Kidney (tissue), 22 donors: ENCODE measurements at places on chromosomes 3 and 15.

DNA sequence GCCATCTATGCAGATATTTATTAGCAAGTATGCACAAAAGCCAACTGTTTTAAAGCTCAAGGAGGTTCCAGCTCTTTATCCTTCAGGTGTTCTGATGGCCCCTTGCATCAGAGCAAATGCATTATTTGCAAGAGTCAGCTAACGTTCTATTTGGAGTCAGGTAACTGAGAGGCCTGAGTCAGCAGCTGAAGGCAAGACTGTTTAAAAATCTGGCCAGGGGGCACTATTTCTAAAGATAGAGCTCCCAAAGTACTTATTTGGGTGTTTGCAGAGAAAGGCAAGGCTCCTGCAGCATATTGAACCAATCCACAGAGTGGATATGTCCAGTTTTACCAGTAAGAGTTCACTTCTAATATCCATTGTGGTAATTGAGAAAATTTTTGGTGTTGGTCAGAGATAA lies 146.1 kb downstream of the LRTM1 start:
- H3K36me3 ChIP-seq = no peaks in the 10 kb centered on the region
- no peaks in the 10 kb centered on the region for H3K27me3 ChIP-seq
- H3K4me3 ChIP-seq = no peak overlapping the region
- DNase-seq = no peak
- H3K4me1 ChIP-seq = peaks cover 3% of the 10 kb centered on the region

DNA sequence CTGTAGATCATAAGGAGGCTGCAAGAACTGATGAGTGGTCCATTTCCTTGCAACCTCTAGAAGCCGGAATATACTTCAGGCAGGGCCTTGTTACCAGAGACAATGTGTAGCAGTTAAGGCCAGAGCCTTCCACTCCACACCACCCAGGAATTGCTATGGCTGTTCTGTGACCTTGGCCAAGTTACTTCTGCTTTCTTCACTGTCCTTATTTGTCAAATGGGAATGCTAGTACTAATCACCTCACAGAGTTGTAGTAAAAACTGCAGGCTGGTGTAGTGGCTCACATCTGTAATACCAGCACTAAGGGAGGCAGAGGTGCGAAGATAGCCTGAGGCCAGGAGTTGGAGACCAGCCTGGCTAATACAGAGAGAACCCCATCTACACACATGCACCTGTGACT lies 28.7 kb upstream of the RPN1 start:
- no peak overlapping the region for H3K4me3 ChIP-seq
- H3K4me1 ChIP-seq = no peaks in the 10 kb centered on the region
- no peak overlapping the region for H3K27ac ChIP-seq
- no peak for DNase-seq
- no peaks in the 10 kb centered on the region for H3K36me3 ChIP-seq

DNA sequence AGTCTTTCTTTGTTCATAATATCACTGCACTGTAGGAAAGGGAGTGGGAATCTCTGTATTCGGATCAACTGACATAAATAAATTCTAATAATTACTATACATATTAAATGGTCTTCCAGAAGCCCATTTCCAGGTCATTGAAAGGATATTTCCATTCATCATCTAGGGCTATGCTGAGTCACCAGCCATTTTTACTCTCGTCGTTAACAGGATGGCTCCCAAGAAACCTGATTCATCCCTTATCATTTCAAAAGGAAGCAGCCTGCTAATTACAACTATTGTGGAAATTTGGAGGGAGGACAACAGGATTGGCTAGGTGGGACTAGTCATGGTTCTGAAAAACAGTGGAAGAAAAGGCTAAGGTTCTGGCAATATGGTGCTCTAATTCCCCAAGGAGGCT lies 13.6 kb downstream of the GMNC start:
- DNase-seq = no peak
- no peaks in the 10 kb centered on the region for H3K27me3 ChIP-seq
- no peaks in the 10 kb centered on the region for H3K4me1 ChIP-seq

DNA sequence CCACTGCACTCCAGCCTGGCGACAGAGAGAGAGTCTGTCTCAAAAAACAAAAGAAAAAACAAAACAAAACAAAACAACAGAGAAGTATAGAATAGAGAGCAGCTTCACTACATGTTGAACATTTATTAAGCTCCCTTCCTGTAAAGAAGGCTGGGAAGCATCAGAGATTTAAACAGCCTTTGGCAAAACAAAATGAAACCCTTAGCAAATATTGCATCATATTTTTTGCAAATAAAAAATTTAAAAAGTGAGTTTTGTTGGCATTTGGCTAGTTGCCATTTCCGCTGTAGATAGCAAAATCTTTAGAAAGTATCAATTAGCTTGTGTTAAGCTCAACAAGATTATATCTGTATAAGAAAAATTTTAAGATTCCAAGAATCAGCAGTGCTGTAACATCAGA lies 151.2 kb downstream of the SERPINI1 start:
- H3K27ac ChIP-seq = no peak overlapping the region
- H3K36me3 ChIP-seq = no peaks in the 10 kb centered on the region
- no peaks in the 10 kb centered on the region for H3K27me3 ChIP-seq

DNA sequence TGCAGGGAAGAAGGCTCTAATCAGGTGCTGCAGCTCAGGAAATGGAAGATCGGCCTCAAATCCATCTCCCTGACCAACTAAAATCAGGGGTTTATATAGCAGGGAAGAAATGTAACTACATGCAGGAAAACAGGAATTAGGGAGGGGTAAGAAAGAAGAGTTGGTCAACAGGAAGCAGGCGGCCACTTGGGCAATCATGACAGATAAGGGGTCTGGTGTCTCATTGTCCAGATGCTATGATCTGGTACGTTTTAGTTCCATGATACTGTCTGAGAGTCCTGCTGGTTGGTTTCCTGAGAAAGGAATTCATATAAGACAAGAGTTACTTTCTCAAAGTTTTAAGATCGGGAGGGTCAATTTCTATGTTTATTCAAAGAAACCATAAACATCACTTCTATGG lies 24.2 kb downstream of the KATNBL1 start:
- no peaks in the 10 kb centered on the region for H3K27me3 ChIP-seq
- H3K4me1 ChIP-seq = no peaks in the 10 kb centered on the region
- no peak for DNase-seq
- no peak overlapping the region for H3K4me3 ChIP-seq
- no peaks in the 10 kb centered on the region for H3K36me3 ChIP-seq

DNA sequence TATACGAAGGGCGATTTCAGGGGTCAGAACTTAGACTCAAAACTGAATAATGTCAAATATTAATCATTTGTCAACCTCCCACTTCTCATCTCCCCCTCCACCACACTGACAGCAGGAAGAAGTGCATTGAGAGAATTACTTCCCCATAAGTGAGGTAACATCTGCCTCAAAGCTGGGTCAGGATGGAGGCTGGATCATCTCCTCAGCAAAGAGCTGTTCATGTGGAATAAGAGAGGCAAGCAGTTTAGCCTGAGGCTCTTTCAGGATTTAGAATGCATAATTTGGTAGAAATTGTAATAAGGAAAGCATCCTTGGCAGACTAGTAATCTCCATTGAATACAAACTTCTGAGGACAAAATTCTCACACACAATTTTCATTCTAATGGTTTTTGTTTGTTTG lies 512.1 kb downstream of the ROBO1 start:
- H3K36me3 ChIP-seq = no peaks in the 10 kb centered on the region
- H3K4me1 ChIP-seq = no peaks in the 10 kb centered on the region
- no peaks in the 10 kb centered on the region for H3K27me3 ChIP-seq
- no peak for DNase-seq

DNA sequence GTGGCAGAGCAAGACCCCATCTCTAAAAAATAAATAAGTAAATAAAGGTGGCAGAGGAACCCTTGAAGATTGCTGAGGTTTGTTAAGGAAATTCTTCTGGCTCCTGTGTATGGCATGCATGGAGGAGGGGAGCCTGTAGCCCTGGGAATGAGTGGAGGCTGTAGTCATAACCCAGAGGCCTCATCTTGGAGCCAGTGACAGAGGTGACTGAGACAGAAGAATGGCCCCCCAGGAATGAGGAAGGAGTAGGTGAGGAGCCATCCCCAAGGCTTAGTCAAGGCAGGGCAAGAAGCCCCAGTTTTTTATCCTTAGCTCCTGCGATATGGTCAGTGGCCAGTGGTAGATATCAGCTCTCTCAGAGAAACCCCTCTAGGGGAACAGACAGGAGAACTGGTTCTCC lies 46.5 kb downstream of the BSN start:
- no peak overlapping the region for H3K27ac ChIP-seq
- no peaks in the 10 kb centered on the region for H3K4me1 ChIP-seq
- no peak for DNase-seq
- no peaks in the 10 kb centered on the region for H3K36me3 ChIP-seq
- H3K27me3 ChIP-seq = no peaks in the 10 kb centered on the region

DNA sequence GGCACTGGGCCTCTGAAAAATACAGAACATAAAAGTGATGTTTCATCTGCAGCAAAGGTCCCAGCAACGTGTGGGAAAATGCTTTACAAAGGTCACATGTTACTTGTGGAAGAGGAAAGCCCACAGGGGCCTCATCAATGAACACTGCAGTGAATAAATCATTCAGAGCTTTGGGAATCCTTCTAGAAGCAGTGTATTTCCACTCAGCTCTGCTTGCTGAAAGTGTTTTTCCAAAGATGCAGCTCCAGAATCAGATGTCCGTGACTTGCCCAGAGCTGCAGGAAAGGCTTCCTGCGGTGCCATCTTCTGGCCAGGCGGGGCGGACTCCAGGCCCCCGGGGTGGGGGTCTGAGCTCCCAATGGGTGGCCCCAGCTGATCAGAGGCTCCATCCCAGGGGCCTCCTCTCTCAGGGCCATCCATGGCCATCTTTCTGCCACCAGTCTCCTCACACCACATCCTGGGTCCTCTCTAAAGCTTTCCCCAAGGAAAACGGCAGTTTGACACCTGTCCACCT lies 81.5 kb downstream of the C3orf70 start:
- H3K27me3 ChIP-seq = no peaks in the 10 kb centered on the region
- no peak overlapping the region for H3K4me3 ChIP-seq
- no peaks in the 10 kb centered on the region for H3K36me3 ChIP-seq
- no peaks in the 10 kb centered on the region for H3K4me1 ChIP-seq
- H3K27ac ChIP-seq = no peak overlapping the region

DNA sequence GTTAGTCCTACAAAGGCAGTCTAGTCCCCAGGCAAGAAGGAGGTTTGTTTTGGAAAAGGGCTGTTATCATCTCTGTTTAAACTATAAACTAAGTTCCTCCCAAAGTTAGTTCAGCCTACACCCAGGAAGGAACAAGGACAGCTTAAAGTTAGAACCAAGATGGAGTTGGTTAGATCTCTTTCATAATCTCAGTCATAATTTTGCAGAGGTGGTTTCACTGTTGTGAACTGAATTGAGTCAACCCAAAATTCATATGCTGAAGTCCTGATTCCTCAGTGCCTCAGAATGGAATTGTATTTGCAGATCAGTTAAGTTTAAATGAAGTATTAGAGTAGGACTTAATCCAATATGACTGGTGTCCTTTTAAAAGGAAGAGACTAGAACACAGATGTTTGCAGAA lies 101.0 kb upstream of the C3orf80 start:
- no peak overlapping the region for H3K27ac ChIP-seq
- H3K4me1 ChIP-seq = no peaks in the 10 kb centered on the region
- H3K4me3 ChIP-seq = no peak overlapping the region

DNA sequence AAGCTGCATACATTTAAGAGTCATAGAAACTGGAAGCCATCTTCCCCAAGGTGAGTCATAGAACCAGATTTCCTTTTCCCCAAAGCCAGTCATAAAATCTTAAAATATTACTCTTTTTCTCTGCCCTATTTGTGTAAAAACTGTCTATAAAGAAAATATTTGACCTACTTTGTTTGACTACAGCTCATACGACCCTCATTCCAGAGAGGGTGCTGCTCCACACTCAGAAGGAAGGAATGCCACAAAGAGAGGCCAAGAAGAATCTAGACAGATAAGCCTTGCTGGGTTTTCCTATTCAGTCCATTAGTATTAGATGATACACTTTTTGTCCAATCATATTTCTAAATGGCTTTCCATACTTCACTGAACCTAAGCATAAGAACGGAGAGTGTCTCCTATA lies 671.6 kb upstream of the SGO1 start:
- DNase-seq = no peak
- H3K27ac ChIP-seq = no peak overlapping the region
- no peaks in the 10 kb centered on the region for H3K36me3 ChIP-seq
- H3K4me3 ChIP-seq = no peak overlapping the region
- H3K27me3 ChIP-seq = no peaks in the 10 kb centered on the region
- H3K4me1 ChIP-seq = no peaks in the 10 kb centered on the region

DNA sequence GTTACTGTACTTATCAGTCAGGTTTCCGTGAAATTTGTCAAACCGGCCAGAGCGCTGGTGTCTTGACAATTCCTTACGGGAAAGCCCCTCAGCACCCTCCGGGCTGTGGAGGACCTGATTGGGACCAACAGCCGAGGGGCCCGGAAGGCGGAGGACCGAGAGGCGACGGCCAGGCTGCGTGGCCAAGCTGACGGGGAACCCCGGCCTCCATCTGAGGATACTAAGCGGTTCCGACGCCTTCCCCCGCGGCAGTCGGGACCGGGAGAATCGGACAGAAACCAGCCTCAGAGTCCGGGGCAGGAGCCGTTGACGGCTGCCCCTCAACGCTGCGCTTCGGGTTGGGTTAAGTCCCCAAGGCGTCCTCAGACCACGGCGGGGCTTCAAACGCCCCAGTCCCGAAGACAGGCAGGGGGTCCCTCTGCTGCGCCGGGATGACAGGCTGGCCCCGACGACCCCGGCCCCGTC lies 499 bp downstream of the ALDH1A2 start:
- peak; percentile 70 for DNase-seq
- no peaks in the 10 kb centered on the region for H3K27me3 ChIP-seq
- peak overlapping the region; percentile 61 for H3K4me3 ChIP-seq

DNA sequence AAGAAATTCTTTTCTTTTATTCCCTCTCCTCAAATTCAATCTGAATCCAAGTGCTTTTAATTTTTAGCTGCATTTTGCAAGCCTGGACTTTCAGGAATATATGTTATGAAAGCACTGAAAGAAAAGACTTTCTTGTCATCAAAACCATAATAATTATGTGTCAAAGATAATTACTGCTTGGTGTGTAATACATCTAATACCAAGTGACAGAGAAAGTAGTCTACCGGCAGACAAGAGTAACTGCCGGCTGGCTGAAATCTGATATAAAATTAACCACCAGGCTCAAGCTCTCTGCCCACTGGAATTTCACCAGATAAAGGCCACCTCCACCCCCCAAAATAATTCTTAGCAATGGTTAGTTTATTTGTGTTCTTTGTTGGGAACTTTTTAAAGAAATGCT lies 220.9 kb upstream of the CDIN1 start:
- no peaks in the 10 kb centered on the region for H3K27me3 ChIP-seq
- no peak for DNase-seq
- no peak overlapping the region for H3K27ac ChIP-seq
- no peaks in the 10 kb centered on the region for H3K36me3 ChIP-seq
- no peak overlapping the region for H3K4me3 ChIP-seq
- no peaks in the 10 kb centered on the region for H3K4me1 ChIP-seq

DNA sequence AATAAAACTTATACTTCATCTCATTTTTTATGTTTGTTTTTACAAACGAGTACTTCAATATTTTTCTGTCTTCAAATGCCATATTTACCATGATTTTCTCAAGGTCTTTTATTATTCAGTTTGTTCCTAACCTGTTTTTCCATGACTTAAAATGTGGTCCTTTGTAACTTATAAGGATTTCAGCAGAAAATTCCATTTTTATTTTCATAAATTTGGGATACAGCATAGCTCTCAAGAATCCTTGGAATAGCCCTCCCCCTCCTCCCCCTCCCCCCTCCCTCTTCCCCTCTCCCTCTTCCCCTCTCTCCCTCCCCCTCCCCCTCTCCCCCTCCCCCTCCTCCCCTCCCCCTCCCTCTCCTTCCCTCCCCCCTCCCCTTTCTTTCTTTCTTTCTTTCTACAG lies 14.9 kb upstream of the STX19 start:
- no peak overlapping the region for H3K27ac ChIP-seq
- no peaks in the 10 kb centered on the region for H3K27me3 ChIP-seq
- no peak for DNase-seq
- H3K36me3 ChIP-seq = no peaks in the 10 kb centered on the region

- no peaks in the 10 kb centered on the region for H3K27me3 ChIP-seq
- no peak for DNase-seq
- H3K4me1 ChIP-seq = peaks cover 2% of the 10 kb centered on the region
- no peak overlapping the region for H3K27ac ChIP-seq
- no peaks in the 10 kb centered on the region for H3K36me3 ChIP-seq
Observed at GRCh38 chr3:43505351-43505750, 116.5 kb downstream of the ANO10 start.
